ENCODE measurements at places on chromosomes 4 and X.

- no peak for DNase-seq
These were observed 171.0 kb downstream of the GPM6A start for GRCh38 chr4:175641024-175641423.

DNA sequence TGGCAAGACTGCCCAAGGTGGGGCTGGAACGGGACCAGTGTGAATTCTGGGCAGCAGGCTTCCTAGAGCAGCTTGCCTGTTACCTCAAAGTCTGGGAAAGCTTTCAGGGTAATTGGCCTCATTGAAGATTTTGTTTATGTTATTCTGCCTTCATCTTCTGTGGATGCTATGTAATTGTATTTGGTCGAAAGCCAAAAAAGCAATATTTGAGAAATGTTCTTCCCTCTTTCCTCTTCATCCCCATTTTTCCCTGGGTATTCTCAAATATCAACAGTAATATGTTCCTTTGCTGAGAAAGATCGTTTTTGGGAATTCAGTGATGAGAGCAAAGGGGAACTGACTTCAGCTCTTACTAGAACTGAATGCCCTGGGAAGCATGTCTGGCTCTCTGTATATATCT lies 12.9 kb downstream of the TMEM131L start:
- no peak for DNase-seq

DNA sequence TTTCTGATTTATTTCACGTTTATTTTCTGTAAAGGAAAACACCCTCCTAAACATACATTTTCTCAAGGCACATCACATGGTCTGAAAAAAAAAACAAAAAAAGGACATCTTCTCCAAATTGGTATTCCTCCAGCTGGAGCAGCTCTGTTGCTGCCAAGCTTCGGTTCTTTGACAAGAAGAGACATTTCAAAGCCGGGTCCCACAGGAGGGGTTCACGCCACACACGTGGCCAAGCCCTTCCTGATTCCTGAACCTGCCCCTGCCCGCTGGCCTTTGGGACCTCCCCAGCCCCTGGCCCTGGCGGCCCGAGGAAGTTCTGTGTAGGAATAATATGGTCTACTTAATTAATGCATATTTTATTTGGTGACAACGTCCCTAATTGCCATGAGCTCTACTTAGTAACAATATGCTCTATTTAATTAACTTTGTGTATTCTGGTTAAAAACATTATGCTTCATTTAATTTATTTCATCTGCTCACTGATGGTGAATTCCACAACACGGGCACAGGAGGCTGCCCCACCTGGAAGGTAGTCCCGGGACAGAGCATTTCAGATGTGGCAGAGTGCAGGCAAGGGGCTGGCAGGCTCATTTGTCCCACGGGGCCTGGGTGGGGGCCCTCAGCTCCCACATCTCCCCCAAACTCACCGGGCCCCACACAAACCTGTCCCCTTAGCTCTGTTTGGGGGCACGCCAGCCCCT lies 5.4 kb upstream of the RGS12 start:
- no peak for DNase-seq

DNA sequence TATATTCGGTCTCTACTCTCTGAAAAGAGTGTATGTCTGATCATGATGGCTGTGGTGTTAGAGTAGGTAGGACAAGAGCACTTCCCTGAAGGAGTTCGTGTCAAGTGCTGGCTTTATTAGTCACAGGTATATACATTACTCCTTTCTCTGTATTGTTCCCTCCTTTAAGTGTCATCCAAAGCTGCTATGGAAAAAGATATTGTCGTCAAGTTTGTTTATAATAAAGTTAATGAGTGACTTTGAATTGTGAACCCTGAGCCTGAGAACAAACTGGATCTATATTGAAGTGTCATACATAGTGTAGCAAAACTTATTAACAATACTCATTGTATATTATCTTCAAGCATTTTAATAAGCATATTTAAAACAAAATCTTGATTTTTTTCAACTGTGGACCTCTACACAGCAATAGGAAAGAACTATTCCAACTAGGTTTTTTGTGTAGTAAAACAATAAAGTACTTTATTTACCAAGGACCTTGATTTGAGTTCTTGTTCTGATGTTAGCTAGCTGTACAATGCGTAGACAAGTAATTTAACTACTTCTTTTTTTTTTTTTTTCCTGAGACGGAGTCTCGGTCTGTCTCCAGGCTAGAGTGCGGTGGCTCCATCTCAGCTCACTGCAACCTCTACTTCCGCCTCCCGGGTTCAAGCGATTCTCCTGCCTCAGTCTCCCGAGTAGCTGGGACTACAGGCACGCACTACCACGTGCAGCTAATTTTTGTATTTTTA lies 177.7 kb downstream of the RAPGEF2 start:
- DNase-seq = no peak

DNA sequence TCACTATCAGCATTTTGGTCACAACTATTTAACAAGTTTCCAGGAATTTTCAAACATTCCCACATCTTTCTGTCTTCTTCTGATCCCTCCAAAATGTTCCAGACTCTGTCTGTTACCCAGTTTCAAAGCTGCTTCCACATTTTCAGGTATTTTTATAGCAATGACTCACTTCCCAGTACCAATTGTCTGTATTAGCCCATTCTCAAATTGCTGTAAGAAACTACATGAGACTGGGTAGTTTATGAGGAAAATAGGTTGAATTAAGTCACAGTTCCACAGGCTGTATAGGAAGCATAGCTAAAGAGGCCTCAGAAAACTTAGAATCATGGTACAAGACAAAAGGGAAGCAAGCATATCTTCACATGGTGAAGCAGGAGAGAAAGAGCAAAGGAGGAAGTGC lies 475.0 kb upstream of the PCDH7 start:
- DNase-seq = no peak

DNA sequence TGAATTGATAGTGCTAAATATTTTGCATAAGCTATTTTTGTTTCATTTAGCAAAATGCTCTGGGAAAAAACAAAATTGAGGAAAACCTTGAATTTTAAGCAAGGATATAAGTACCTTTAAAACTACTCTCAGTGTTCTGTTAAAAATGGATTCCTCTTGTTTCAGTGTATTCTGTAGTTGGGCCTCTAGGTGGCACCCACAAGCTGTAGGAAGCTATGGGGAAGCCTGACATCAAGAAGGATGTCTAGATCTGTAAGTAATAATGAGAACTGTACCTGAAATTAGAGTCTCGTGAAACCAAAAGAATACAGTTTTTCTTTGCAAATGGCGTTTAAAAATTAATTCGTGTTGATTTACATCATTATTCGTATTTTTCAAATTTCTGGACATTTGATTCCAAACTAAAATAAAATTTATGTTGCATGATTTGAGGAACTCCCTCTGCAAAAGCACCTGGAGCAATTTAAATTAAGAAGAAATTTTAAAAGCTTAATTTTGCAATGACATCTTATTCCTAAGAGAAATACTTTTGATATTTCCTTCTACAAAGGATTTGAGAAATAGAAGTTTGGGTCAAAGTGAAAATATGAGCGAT lies 51.2 kb downstream of the TMPRSS11E start:
- peak; percentile 73 for DNase-seq

DNA sequence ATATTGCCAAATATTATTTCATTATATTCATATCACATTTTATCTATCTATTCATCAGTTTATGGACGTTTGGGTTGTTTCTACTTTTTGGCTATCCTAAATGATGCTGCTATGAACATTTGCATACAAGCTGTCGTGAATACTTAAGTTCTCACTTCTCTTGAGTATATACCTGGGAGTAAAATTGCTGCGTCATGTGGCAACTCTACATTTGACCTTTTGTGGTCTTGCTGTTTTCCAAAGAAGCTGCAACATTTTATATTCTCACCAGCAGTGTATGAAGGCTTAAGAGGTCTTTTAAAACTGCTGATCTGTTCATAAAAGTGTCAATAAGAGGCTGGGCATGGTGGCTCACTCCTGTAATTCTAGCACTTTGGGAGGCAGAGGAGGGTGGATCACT lies 5.8 kb downstream of the PYURF start:
- DNase-seq = no peak

DNA sequence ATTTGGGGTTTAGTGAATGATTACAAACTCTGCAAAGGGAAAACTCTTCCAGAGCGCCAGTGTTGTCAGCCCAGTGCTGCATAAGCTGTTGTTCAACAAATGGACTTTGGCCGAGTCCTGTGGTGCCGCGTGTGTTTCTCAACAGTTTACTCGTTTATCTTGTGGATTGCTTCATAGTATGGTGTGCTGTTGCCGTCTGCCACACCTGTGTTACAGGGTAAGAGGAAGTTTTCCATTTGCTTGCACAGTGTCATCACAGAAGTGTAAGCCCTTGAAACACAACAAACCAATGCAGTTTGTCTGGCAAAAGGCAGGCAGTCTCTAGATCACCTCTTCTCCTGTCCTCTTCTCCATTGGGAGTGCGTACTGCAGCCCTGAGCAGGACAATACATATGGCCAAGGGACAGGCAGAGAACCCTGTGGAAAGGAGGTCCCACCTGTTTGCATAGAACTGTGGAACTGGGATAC lies 66.3 kb downstream of the DCUN1D4 start:
- no peak for DNase-seq

GRCh38 chrX:111360839-111361238 lies 51.2 kb downstream of the DCX start:
- DNase-seq = no peak
